ENCODE measurements at places on chromosomes 5 and 9.

DNA sequence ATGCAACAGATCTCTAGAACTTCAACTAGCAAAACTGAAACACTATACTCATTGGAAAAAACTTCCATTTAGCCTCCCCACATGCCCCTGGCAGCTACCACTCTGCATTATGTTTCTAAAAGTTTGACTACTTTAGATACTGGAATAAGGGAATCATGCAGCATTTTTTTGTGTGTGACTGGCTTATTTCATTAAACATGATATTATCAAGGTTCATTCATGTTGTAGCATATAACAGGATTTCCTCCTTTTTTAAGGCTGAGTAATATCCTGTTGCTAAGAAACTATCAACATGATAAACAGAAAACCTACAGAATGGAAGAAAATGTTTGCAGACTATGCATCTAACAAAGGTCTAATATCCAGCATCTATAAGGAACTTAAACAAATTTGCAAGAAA is 597.9 kb downstream of the DMRTA1 start:
- DNase-seq = no peak

GRCh38 chr5:96150007-96150406 is 188.4 kb upstream of the ELL2 start:
- DNase-seq = no peak

- DNase-seq = no peak
Measured at GRCh38 chr9:75197561-75197960, 109.2 kb downstream of the OSTF1 start.

DNA sequence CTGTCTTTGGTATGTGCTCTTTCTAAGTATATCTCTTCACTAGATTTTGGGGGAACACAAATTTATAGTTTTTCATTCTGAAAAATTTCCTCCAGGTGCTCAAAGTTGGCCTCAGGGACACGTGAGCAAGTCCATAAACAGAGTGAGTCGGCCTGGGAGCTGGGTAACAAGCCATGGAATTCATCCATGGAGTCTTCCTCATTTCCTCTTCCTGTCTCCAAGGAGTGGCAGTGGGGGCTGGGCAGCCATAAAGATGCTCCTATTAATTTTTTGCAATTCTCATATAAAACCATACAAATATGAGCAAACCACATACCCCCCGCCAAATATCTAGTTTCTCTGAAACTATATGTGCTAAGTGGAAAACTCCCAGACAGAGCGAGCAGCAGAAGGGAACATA is 136.6 kb upstream of the OTULINL start:
- DNase-seq = no peak

DNA sequence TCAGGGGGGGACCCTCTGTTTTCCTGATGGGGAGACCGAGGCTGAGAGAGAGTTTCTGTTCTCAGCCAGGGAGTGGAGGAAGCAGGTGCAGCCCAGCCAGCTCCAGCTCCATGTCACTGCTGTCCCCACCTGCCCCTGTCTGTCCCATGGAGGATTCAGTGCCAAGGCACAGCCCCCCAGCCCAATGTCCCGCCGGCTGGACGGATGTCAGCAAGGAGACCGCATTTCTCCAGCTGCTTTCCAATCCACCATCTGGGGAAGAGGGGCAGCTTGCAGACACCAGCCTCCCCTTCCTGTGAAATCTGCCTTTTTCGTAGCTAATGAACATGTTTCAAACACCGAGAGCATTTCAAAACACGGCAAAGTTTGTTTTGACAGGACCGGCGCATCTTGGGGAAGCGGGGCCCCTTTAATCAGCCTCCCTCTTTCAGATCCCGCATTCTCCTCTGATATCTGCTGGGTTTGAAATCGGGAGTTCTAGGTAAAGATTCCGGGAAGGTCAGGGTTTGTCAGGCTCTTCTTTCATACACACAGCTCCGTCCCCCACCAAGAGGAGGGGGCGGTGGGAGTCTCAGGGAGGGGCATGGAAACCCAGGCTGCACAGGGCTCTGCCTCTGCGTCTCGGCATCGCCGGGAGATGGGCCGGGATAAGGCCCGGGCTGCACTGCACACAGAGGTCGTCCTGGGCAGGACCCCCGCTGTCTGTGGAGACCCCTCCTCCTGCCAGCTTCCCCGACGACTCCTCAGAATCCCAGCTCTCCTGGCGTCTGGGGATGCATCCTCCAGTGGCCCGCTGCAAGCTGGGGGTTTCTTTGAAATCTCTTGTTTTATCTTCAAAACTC is 74.8 kb downstream of the NEK6 start:
- DNase-seq = no peak

- no peak for DNase-seq
Measured at GRCh38 chr5:63401436-63402046, 560.7 kb downstream of the HTR1A start.

- no peak for DNase-seq
Measured at GRCh38 chr5:124161266-124161665, 585.2 kb downstream of the ZNF608 start.
